ENCODE measurements at places on chromosomes 13 and 19.

GRCh38 chr19:29531458-29532025 is 5.7 kb downstream of the VSTM2B start:
- DNase-seq, result no peak

- DNase-seq, result peak; percentile 93
Observed at GRCh38 chr19:34676697-34677385, at the start of gene SCGB2B2. SCGB2B2 (minus strand) TSS chr19:34677159; CDS start chr19:34594563, 82,596 bp downstream.

- DNase-seq, result no peak
Observed at GRCh38 chr19:12163826-12164225, 930 bp downstream of the ZNF136 start.

DNA sequence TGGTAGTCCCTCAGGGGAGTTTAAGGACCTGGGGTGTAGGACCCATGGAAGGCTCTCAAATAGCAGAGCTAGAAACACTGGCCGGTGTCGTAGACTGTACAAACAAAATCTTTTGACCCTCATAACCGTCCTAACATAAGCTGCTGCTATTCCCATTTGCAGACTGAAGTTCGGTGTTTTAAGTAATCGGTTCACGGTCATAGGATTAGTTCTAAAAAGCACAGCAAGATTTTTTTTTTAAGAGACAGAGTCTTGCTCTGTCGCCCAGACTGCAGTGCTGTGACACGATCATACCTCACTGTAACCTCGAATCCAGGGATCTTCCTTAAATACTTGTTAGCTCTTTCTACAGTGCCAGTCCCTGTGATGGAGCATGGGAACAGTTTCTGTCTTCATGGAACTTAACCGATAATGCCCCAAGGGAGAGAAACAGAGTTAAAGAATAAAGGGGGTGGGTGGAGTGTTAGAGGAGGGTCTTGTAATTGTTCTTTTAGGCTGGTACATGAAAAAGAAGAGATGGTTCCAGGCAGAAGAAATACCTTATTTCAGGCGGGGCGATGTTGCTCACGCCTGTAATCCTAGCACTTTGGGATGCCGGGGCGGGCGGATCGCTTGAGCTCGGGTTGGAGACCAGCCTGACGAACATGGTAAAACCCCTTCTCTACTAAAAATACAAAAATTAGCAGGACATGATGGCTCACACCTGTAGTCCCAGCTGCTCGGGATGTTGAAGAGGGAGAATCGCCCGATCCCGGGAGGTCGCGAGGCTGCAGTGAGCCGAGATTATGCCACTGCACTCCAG is 475 bp upstream of the ZC3H4 start:
- peak; percentile 64 for DNase-seq

DNA sequence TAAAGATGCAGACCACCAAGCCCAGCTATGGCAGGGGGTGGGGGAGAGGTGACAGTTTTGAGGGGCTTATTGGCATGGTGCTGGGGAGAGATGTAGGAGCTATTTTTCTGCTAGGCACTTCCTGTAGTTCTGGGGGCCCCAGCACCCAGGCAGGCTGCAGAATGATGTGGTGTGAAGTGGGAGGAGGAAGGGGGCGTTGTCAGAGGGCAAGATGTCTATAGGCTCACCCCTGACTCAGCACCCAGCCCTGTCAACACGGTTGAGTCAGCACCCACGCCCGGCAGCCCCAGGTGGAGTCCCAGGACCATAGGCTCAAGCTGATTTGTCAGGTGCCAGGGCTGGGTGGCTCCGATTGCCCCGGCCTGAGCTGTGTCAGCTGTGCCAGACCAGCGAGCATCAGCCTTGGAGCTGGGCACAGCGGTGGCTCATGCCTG is 5.8 kb downstream of the KLF2 start:
- no peak for DNase-seq

DNA sequence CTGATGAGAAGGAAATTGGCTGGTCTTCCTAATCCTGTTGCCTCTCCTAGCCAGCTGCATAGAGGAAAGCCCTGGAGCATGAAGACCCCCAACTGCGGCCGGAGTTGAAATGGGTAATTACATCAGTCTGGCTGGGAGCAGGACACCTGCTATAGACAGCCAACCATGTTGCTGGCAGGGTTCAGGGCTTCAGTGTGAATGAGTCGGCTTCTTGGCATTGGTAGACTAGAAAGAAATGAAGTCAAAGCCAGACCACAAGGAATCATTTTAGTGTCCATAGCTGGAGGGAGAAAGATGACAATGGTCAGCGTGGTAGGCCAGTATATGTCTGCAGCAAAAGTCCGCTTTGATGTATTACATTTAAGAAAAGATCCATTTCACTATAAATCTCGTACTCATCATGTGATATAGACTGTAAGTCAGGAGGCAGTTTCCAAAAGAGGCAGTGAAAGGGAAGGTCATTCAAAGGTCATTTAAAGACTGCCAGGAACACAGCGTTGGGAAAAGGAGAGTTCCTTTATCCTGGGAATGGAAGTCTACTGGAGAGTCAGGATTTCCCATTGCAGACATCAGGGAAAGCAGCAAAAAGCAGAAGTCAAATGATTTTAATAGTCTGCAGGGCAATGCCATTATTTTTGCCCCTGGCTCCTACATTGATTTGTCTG is 262.7 kb downstream of the DNAJC15 start:
- DNase-seq, result peak; percentile 96

DNA sequence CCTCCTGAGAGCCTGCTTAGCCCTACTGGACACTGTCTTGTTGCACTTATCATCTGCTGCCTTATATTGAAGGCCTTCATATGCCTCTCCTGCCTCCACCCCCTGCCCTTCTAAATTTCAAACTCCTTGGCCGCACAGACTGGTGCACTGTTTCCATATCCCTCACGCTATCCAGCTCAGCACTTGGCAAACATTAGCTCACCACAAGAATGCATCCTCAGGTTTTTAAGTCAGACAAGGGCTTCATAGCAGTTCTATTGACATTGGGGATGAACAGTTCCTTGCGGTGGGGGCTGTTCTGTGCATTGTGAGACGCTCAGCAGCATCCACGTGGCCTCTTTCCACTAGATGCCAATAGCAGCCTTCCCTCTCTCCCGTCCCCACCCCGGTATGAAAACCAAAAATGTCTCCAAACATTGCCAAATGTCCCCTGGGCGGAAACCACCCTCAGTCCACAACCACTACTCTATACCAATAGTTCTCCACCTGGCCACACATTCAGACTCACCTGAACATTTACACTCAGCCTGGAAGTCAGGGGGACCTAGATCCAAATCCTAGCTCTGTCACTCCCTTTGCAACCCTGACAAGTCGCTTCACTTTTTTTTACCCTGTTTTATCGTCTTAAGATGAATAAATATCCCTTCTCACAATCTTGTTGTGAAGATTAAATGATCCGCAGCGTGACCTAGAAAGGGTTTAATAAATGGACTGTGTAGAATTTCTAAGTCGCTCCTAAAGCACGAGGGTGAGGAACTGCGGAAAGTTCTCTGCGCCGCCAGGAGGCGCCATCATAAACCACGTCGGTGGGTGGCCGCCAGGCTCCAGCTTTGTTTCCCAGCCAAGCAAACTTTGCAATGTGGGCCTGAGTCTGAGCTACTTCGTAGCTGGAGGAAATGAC is 3.6 kb upstream of the CEACAM3 start:
- peak; percentile 16 for DNase-seq
